ENCODE measurements at places on chromosomes 3 and 15.

- no peak for DNase-seq
These were observed 11.3 kb upstream of the STRA6 start for GRCh38 chr15:74213858-74214284.

- no peak for DNase-seq
These were observed 112.8 kb downstream of the OSBPL10 start for GRCh38 chr3:31868236-31868635.

DNA sequence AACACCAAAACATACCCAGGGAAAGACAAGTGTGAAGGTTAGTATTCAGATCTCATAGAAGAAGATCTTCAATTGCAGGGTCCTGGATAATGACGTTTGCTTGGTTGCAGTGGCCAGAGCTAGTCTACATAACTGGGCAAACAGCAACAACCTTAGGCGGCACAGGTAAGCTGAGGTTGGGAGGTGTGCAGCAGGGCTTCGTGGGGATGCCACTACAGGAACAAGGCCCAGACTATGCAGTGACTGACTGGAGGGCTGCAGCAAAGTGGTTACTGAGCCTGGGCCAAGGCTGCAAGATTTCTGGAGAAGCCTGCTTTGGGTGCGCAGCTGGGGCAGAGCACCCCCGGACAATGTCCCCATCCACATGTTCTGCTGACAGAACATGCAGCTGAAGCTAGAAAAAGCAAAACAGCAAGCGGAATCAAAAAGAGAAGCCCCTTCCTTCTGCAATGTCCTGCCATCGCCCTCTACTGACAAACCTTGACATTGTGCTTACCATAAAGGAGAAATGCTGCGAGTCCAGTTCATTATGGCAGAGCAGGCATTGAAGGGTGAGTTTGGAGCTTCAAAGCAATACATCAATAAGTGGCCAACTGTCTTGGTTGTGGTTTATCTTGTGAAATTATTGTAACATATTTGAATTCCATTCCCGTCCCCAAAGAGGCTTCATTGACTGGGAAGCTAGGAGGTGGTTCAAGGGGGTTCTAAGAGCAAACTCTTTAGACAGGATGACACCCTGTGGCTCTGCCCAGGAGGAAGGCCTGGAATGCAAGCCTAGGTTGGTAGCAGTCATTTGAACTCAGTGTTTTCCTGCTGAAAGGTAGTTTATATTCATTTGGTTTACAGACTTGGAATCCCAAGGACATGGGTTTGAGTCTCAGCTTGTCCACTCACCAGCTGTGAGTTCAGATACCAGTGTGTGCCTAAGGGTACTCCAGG, 217.0 kb downstream of the PDCD6IP start:
- DNase-seq = no peak

DNA sequence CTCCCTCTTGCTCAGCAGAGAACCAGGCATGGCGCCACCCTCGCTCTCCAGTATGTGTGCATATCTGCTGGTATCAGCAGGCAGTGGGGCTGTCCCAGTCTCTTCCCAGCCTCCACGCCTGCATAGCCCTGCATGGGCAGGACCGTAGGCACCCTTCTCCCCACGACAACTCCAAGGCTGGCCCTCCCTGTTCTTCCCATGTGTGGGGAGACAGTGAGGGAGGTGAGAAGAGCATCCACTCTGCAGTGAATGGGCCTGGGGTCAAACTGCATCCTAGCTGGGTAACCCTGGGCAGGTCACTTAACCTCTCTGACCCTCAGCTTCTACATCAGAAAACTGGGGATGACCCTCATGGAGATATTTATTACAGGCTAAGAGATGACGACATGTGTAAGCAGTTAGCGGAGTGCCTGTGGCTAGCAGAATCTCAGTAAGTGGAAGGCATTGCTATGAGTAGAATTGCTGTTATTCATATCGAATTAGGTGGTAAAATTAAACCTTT, 13.3 kb upstream of the SSUH2 start:
- DNase-seq = no peak

DNA sequence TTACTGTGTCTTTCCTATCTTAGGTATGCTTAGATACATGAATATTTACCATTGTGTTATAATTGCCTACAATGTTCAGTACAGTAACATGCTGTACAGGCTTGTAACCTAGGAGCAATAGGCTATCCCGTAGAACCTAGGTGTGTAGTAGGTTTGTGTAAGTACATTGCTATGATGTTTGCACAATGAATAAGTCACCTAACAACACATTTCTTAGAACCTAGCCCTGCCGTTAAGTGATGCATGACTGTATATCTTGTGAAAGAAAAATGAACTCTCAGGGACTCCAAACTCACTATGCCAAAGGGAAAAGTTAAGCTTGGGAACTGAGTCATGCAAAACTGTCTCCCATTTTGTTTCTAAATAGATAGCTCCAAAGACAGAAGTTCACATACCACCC, 91.5 kb upstream of the ACP3 start:
- no peak for DNase-seq

- no peak for DNase-seq
These were observed 183.7 kb upstream of the NAALADL2 start for GRCh38 chr3:174675406-174675805.

DNA sequence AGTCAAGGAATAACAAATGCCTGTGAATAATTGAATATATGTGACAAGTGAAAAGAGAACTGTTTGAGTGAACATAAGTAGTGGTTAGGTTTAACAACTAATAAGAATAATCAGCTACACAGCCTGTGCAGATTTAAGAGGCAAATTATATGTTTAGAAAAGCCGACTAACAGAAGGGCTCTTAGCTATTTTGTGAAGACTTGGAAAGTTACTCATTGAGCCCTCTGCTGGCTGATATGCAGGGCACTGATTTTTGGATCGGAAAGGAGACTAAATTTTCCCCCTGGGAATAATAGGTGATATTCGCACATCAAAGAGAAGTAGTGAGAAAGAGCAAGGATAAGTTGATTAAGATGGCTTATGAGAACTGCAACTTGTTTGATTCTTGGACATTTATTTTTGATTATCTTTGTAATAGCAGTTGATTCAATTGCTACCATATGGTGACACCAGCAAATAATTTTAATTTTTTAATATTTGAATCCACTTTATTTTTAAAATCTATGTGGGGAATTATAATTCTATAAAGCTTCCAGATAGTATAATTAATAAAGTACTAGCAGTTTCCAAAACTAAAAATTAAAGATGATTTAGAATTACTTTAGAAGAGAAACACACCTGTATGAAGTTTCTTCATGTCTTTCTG, 156.2 kb downstream of the NLGN1 start:
- peak; percentile 48 for DNase-seq

DNA sequence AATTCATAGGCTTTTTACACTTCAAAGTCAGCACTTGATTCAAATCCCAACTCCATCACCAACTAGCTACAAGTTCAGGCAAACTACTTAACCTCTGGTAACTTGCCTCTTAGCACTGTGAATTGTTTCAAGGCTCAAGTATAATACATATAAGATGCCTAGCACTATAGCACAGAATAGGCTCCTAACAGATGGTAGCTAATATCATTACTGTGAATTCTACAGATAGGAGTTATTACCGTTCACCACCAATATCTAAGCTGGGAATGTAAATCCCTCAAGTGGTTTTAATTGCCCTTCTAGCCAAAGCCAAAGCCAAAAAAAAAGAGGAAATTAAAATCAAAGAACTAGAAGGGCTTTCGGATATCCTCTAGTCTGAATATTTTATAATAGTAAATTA, 15.4 kb downstream of the DLG1 start:
- DNase-seq = no peak

- DNase-seq = no peak
These were observed 10.8 kb downstream of the PAK6 start for GRCh38 chr15:40249477-40250303.

DNA sequence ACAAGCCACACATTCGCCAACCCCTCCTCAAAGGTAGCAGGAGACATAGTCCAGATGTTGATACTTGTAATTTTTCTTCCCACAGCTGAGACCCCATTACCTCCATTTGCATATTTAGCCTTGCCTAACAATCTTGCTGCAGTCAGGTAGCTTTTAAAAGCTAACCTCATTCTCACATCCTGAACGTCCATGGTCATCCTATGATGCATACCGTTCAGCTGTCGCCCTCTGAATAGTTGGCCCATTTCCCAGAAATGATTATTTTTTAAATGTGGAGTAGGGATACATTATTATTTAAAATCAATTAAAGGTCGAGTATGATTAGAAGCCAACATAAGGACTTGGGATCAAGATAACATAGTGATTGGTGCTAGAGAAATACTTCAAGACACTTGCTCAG, 165.0 kb downstream of the MEX3B start:
- DNase-seq = peak; percentile 51

- DNase-seq = no peak
These were observed 90.0 kb downstream of the FBLN2 start for GRCh38 chr3:13638927-13639326.

DNA sequence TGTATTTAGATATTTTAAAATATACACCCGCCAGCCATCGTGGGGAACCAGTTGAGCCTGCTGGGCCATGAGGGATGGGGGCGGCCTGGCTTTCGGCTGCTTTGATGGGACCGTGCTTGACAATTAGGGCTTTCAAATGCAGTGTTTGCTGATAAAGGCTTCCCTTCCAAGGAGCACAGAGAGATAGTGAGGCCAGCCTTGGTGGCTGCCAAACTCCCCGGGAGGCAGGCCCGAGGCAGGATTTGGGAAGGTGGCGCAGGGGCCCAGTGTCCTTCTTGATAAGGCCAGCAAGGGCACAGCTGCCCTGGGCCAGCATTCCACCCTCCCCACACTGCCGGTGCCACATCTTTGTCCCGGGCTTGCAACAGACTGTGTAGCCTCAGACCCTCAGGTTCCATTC, 75.6 kb downstream of the LINGO1 start:
- DNase-seq = no peak

GRCh38 chr3:195123281-195123691, 147.7 kb downstream of the XXYLT1 start:
- DNase-seq = peak; percentile 65

- no peak for DNase-seq
These were observed 526 bp downstream of the ADIPOQ start for GRCh38 chr3:186843039-186843432.

- no peak for DNase-seq
These were observed 1.9 kb downstream of the TOP2B start for GRCh38 chr3:25662736-25663320.

DNA sequence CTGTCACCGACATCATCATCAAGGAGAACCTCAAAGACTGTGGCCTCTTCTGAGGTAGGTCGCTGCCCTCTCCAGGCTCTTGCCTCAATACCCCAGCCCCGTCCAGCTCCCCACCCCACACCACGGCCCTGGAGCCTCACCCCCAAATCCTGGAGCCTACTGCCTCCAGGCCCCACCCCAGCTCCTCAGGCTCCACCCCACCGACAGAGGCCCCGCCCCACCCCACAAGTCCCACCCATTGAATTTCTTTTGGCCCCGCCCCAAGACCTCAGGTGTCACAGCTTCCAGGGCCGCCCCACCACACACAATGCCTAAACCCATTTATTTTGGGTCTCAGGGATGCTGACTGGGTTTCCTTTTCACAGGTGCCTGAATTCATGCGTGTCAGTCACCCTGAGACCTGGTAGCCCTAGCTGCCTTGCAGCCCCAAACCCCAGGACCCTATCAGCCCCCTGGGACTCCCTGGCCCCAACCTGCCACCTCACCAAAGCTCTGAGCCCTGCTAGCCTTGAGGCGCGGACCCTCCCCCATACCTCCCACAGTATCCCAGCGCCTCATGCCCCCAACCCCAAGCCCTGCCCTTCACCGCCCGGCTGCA, 3.6 kb downstream of the GNAT1 start:
- no peak for DNase-seq

DNA sequence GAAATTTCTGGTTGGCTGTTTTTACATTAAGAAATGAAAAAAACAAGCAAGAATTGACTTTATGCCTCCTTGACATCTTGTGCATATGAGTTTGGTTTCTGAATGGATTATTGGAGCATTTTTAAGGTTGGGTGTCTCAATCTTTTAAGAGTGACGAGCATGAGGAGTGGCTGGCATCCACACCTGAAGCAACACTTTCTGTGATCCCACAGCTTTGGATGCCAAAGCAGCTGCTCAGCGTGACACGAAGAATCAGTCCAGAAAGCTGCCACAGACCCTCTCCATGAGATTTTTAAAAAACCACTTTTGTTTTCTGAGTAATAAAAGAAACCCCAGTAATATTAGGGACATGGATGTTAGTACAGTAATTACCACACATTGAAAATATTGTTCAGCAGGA, 154.5 kb downstream of the KLF13 start:
- no peak for DNase-seq

DNA sequence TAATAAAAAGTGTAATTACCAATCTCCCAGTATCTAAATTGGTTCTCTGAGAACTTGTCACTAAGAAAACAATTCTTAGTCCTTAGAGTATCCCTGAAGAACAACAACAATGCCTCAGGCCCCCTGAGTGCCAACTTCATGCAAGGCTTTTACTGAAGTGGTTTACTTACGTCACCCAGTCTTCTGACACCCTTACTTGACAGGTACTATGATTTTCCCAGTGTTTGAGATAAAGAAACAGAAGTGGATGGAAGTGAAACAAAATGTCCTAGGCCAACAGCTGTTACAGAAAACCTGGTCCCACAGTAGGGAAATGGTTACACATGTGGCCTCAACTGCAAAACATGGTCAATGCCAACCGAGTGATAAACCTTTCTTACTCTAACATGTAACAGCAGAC, 331.1 kb downstream of the FOXP1 start:
- DNase-seq = no peak

DNA sequence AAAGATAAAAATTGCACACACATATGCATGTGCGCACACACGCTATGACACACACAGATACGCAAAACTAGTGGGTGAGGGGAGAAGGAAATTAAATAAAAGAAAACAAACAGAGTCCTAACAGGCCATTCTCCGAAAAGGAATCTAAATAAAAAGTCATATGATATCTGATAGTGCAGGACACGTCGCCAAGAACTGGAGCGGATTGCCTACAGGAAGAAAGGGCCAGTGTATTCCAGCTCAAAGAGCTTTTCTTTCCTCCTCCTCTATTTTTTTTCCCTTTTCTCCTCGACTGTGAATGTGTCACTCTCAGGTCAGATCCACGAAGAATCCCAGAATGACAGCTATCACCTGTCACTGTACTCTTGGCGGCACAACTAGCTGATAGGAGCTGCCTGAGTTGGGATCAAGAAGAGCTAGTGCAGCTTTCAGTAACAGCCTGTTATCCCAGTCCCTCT, 157.8 kb downstream of the TIGIT start:
- DNase-seq = no peak

DNA sequence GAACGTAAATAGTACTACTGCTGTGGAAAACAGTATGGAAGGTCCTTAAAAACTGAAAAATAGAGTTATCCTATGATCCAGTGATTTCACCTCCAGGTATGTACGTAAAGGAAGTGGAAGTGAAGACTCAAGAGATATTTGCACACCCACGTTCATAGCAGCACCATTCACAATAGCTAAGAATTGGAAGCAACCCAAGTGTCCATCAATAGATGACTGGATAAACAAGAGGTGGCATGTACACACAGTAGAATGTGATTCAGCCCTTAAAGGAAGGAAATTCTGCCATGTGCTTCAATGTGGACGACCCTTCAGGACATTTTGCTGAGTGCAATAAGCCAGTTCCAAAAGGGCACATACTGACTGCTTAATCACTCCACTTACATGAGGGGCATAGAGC, 188.3 kb downstream of the APBA2 start:
- no peak for DNase-seq

GRCh38 chr3:172848910-172849309, 98.4 kb downstream of the ECT2 start:
- DNase-seq = peak; percentile 17

GRCh38 chr3:50189274-50189673, 2.1 kb upstream of the GNAT1 start:
- peak; percentile 37 for DNase-seq

- no peak for DNase-seq
These were observed 1264.3 kb upstream of the ALCAM start for GRCh38 chr3:104102386-104102785.

All from NCI-H446 (cell line).